M059J (cell line): ENCODE measurements at places on chromosomes 6 and 20. TPM values are rescaled to one million over a fixed set of nuclear protein-coding genes. Genes with fewer than 3 reads are reported as not detected.

DNA sequence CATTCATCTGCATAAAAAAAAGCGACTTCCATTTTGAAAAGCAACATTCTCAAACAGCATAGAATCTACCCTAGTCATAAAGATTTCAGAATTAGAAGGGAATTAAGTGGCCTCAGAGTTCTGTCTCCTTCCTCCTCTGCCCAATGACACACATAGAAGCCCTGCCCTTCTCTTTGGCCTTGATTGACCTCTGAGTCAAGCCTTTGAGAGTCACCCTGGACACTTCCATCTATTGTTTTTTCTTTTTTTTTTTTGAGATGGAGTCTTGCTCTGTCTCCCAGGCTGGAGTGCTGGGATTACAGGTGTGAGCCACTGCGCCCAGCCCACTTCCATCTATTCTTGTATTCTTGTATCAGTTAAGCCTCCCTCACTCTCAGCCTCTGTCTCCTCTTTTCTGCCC lies 44.8 kb upstream of the CTNNBL1 start:
- DNase-seq: peak; percentile 76

- no peak for DNase-seq
Observed at GRCh38 chr6:27154696-27155095, 92.8 kb upstream of the PRSS16 start.

The SOX18 gene
- total RNA-seq: not detected in 2 replicates

The NFKBIE gene
- 48.8 and 51.9 TPM in 2 replicates for total RNA-seq

The WFDC12 gene
- total RNA-seq: not detected in 2 replicates

The PDYN gene
- not detected in 2 replicates for total RNA-seq

GRCh38 chr6:151209071-151209831 lies 30.5 kb upstream of the AKAP12 start:
- peak; percentile 62 for DNase-seq

The ANKRD6 gene
- 0.57 and 3.6 TPM in 2 replicates for total RNA-seq

GRCh38 chr20:45835825-45836224 lies 2.2 kb downstream of the SNX21 start:
- DNase-seq: no peak

The SLC12A5 gene
- total RNA-seq: 0.37 and 1.8 TPM in 2 replicates

GRCh38 chr20:14717134-14717999 lies 380.0 kb upstream of the FLRT3 start:
- no peak for DNase-seq

DNA sequence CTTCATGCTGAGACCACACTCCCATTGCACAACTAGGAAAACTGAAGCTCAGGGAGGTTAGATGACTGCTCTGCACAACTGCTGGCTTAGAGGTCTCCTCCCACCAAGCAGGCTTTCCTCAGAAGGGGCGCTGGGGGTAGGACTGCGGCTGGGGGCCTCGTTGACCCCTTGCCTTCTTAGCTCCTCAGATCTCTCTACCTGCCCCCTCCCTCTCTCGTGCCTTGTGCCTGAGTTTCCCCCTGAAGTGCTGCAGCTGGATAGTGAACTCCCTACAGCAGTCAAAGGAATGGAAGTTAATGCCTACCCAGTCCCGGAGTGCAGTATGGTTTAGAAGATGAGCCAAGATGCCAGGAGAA lies 149.8 kb downstream of the GRM4 start:
- no peak for DNase-seq

- DNase-seq: no peak
Observed at GRCh38 chr6:43776799-43777776, 7.1 kb downstream of the VEGFA start.

DNA sequence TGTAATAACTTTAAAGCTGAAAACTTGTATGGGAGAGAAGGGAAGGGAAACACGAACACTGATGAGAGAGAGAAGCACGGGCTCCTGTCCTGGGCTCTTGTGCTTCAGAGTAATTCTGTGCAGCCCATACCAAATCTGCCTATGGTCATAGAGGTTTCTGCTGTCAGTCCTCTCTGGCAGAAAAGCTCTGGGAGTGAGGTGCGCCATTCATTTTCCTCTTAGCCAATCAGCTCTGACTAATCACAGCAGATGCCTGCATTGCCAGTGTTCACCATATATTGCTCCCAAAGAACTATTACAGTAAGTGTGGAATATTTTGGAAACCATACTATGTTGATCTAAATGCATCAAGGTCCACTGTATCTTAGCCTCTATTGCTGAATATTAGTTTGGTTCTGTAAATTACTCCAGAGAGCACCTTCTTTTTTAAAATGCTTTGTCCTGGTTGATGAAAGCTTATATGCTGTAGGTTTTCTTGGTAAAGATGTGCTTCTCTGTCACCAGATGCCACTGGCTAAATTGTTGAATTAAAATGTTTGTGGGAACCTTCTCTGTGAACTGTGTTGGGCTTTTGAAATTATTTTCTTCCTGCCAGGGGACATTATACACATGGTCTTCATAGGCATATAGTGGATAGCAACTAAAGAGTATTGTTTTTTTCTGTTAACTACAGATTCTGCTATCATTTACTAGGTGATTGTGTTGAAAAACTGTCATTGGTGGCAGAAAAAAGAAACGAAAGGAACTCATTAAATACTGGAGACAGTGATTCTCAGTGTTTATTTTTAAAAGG lies 38.3 kb downstream of the DCBLD1 start:
- DNase-seq: no peak

GRCh38 chr6:6661684-6662083 lies 73.2 kb downstream of the LY86 start:
- DNase-seq: no peak

The STX7 gene
- 30.5 and 45.7 TPM in 2 replicates for total RNA-seq

GRCh38 chr6:121142093-121142492 lies 192.2 kb downstream of the TBC1D32 start:
- peak; percentile 78 for DNase-seq

GRCh38 chr20:1801929-1802306 lies 93.3 kb upstream of the SIRPA start:
- no peak for DNase-seq

DNA sequence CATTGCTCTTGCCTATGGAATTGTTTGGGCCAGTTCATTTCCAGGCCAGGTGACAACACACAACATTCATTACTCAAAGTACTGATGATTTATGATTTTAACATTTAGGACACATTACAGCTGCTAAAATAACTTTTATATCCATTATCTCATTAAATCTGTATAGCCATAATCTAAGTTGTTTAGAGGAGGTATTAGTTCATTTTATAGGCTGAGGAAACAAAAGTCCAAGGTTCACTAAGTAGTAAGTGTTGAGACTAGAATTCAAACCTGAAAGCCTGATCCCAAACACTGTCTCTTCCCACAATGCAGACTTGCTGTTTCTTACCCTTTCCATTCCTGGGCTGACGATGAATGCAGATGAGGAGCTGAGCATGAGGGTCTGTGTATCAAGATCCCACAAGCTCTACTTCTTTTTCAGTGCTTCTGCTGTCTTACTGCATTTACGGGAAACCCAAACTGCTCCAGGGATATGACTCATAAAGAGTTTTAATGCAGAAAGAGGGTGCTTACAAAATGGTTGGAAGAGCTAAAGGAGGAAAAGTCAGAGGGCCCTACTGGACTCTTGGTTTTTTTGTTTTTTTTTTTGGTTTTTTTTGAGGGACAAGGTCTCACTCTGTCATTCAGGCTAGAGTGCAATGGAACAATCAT lies 17.9 kb downstream of the TENT5A start:
- peak; percentile 89 for DNase-seq

The PHACTR1 gene
- 1.2 and 3.5 TPM in 2 replicates for total RNA-seq

The BACH2 gene
- total RNA-seq: 0.17 TPM in 1 of 2 replicates, not detected in the other

The BMP6 gene
- not detected in 2 replicates for total RNA-seq

The HLA-DQB1 gene
- total RNA-seq: not detected in 2 replicates

DNA sequence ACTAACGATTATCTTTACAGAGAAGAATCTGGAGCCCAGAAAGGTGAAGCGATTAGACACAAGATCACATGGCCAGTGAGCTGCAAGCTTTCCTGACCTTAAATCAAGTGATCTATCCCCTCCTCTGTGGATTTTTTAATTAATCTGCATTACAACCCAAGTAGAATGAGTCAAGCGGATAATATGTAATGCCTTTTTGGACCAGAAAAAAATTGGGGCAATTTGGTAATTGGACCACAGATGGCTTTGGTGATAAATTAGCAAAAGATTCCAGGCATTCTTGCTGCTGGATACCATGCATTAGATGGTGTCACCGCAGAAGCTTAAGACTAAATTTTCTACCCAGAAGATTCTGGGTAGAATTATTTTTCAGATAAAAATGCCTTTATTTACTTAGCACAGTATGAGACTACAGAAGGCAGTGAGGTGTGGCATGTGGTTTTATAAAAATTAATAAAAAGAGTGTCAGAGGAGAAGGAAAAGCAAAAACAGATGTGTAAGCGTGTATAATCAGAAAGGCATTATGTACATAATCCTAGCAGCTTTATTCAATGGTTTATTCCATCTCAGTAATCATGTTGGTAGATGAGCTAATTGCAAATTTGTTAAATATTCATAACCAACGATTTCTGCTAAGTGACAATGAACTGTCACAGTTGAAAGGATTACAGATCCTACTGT lies 53.9 kb upstream of the PCSK2 start:
- DNase-seq: peak; percentile 34

The CGA gene
- 22.8 and 26.6 TPM in 2 replicates for total RNA-seq

DNA sequence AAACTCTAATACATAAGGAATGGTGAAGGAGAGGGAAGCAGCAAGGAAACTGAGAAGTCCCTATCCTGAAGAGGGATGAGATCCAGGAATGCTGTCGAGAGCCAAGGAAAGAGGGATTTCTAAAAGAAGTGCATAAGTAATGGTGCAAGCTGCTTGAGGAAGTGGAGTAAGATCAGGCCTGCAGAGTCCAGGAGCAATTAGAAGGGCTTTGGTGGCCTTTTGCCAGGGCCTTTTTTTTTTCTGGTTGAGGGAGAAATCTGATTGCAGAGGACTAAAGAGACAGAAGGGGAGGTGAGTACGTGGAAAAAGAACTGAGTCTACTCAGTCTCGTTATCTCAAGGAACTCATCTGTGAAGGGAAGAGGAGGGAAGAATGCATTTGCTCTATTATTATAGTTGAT lies 396.2 kb downstream of the UTRN start:
- peak; percentile 45 for DNase-seq

GRCh38 chr6:32779036-32779435 lies 15.7 kb upstream of the HLA-DQB2 start:
- no peak for DNase-seq

The SMLR1 gene
- total RNA-seq: not detected in 2 replicates

The DEFB132 gene
- 0.05 TPM in 1 of 2 replicates, not detected in the other for total RNA-seq

The GSTA2 gene
- total RNA-seq: 0.12 TPM in 1 of 2 replicates, not detected in the other

The PKIB gene
- total RNA-seq: 4.2 and 4.4 TPM in 2 replicates

DNA sequence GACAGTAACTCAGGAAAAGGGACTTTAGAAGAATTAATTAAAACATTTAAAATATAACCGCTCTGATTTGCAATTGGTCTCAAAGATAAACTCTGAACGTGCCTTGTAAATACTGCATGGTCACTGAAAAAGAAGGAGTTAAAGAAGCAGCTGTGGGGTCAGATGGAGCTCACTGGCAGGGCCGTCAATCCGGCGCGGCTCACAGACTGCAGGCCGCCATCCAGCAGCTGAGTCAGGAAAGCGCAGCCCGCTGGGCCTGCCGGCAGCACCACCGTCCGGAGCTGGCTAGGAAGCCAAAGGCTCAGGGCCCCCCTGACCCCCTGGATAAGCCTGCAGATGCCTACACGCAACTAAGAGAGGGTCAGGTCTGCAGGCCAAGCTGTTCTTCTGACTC lies 54.2 kb upstream of the FRMD1 start:
- DNase-seq: peak; percentile 59

GRCh38 chr6:14542670-14543366 lies 425.2 kb downstream of the CD83 start:
- DNase-seq: peak; percentile 72

The FAM209B gene
- not detected in 2 replicates for total RNA-seq

- no peak for DNase-seq
Observed at GRCh38 chr6:92715991-92716390, 703.4 kb downstream of the EPHA7 start.

The KCNB1 gene
- total RNA-seq: not detected in 2 replicates

GRCh38 chr20:57567471-57568079 lies 6.7 kb downstream of the PCK1 start:
- DNase-seq: no peak

DNA sequence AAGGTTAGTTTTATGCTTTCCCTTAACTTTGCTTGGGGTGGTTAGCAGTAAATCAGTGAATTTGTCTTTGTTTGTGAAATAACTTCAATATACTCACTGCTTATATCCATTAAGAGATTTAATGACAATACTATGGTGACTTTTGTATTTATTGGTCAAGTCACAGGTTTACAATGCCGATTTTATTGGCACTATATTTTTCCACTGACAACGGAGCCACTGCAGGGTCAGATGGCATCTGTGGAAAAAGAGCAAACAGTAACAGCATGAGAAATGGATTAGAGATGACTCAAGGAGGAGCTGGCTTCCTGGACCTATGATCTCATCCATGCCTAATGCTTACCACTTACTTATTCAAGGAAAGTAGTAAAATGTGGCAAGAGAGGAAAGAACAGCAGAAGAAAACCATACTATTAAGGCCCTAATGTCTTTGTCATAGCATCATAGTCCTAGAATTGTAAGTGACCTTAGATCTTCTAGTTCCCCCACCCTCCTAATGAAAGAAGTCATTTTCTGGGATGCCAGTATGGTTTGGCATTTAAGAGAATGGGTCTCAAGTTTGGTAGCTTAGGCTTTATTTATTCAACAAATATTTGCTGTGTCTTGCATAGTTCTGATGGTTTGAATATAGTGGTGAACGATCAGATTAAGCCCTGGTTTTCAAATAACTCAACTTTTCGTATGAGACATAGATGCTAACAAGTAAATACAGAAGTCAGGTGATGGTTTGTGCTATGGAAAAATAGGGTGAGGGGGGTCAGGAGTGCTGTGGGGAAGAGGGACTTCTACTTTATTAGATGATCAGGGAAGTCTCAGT lies 18.5 kb downstream of the RNF144B start:
- peak; percentile 98 for DNase-seq

The MDFI gene
- total RNA-seq: 0.79 and 1.4 TPM in 2 replicates

DNA sequence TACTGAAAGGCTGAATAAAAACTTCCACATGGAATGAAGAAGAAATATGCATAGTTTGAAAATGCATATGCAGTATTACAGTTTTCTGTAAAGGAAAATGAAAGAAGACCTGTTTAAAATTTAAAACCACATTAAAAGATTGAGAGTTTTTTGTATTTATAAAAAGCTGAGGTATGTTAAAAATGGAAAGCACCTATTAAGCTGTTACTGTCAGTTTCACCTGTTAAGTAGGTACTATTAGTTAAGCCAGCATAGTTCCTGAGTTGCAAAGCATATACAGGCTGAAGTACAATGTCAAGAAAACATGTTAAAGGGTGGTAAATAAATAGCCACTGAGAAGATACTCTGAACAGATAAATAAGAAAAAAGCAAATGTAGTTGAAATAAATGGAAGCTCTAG lies 69.9 kb downstream of the ATXN1 start:
- no peak for DNase-seq

The SIRPD gene
- total RNA-seq: not detected in 2 replicates

The TNF gene
- 0.47 and 0.62 TPM in 2 replicates for total RNA-seq

GRCh38 chr6:138034229-138034628 lies 73.0 kb downstream of the PERP start:
- DNase-seq: no peak
